ENCODE measurements at places on chromosomes 1 and 21.

- DNase-seq = no peak
Measured at GRCh38 chr1:218895064-218895587, 278.6 kb upstream of the LYPLAL1 start.

GRCh38 chr1:84972377-84972987, 24.4 kb downstream of the MCOLN2 start:
- peak; percentile 29 for DNase-seq

DNA sequence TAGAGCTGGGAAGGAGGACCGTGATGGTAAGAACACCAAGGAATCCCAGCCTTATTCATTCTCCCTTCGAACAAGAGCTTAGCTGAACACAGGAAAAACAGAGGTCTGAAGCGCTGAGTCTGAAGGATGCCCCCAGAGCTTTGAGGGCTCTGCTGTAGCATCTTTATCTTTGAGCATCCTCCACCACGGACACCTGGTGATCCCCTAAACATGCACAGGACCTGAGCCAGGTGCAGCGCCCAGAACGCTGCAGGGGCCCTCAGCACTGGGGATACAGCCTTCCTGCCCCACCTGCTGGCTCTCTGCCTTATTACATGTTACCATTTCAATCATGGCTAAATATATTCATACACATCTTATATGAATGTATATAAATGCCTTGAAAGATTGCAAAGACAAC, 7.7 kb upstream of the GPATCH4 start:
- peak; percentile 24 for DNase-seq

DNA sequence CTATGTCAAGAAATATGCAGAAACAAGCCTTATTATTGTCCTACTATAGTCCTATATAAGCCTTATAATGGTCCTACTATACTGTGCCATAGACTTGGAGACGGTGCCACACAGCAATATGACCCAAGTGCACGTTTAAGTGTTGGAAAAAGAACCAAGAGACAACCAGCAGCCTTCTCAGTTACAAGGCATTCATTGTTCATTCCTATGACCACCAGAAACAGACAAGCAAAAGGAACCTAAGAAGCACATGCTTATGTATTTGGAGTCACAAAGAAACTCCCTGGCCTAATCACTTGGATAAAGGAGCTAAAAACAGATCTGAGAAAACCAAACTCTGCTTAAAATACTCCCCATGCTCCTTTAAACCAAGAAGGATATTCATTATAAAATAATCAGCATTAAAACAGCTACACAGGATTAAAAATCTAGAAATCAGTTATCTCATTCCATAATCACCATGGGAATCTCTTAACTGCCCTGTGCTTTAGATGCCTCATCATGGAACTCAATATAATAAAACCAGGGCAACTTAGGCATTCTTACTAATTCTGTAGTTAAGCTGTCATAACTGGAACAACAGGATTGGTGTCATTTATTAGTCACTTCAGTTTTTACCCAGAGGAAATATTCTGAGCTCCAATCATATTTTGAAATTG, 7.0 kb downstream of the COLGALT2 start:
- no peak for DNase-seq

GRCh38 chr1:59092126-59092525, 204.8 kb upstream of the FGGY start:
- peak; percentile 15 for DNase-seq

Data from adipocyte (in vitro differentiated cells).